Activated T-cell treated with anti-CD3 and anti-CD28 coated beads, Interleukin-2, amount 50 U/mL, for 4 hours (primary cell): ENCODE measurements at places on chromosomes 12 and 14.

DNA sequence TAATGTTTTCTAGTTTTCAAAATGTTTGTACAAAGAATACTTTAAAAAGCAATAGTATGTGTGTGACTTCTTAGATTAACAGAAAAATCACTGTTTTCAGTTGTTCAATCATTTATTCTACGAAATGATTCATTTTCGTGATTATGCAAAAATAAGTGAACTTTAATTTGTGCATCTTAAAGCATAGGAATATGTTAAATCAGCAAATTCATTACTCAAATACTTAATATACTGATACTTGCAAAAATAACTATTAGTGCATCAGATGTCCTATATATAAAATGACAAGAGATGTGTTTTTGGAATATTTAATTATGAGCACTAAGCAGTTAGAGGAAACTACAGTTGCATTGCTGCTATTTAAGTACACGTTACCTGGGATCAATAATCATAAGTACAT is 11.0 kb downstream of the SOX5 start:
- DNase-seq = no peak

DNA sequence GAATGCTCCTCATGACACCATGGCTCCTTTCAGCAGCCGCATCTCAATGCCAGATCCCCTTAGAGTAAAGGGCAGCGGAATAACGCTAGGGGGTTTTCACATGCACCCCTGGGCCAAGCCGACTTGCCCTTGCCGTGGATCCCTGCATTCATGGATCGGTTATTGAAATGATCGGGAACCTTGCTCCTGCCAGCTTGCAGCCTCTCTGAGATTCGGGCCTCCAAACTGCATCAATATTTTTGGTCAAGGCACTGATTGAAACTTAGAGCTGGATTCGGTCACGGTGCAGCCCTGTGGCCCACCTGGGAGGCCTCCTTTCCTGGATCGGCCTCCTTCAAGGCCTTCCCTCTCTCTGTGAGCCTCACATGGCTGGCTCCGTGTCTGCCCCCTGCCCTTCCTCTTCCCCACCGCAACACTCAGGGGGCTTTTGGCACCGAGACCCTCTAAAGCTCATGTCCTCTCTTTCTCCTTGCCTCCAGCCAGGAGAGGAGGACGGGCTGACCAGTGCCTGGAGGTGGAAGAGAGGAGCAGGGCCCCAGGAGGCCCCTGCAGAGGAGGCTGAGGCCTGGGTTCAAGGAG is 1.8 kb downstream of the PTPN6 start:
- DNase-seq = peak; percentile 17

GRCh38 chr14:102508774-102509745 is 516 bp downstream of the ANKRD9 start:
- peak; percentile 36 for DNase-seq

- DNase-seq = no peak
Observed at GRCh38 chr14:104585966-104586697, 6.6 kb downstream of the C14orf180 start.

- DNase-seq = peak; percentile 59
Observed at GRCh38 chr14:74257078-74257940, 18.1 kb downstream of the VSX2 start.

DNA sequence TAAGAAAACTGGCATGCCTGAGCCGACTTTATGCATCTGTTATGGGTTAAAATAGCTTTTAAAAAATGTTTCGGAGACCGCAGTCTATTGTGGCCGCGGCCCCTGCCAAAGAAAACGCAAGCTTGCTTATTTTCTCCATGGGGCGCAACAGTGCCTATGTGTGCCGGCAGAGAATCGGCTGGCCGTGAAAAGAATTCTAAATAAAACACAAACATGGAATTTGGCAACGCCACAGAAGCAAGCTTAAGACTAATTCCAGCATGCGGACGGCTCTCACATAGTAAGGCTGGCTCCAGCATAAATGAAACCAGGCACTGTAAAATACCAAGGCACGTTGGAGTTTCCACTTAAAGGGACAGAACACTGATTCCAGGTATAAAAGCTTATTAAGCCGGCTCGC is 56.7 kb downstream of the BCL11B start:
- DNase-seq = no peak

DNA sequence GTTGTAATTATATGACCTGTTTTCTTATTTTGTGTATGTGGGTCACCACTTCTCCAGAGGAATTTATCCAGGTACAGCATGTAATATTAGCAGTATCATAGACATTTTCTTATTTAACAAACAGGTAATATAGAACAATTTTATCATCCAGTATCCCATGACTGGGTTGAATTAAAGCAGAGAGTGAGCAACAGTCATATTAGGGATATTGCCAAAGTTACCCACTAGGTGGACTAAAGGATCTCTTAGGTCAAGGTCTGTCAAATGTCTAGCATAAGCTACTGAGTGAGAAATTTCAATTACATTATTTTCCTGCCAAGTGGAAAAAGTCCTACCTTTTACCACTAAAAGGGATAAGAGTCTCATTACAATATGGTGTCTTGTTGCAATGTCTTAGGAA is 62.1 kb upstream of the TRIM9 start:
- DNase-seq = no peak

- no peak for DNase-seq
Observed at GRCh38 chr14:89304972-89305703, 111.9 kb downstream of the FOXN3 start.

- DNase-seq = no peak
Observed at GRCh38 chr12:9319044-9319841, 111.0 kb upstream of the PZP start.

- no peak for DNase-seq
Observed at GRCh38 chr14:101188571-101188915, 285.0 kb upstream of the RTL1 start.

GRCh38 chr12:82329508-82329907 is 28.7 kb downstream of the CCDC59 start:
- DNase-seq = no peak

GRCh38 chr12:116818341-116818856 is 62.8 kb downstream of the HRK start:
- peak; percentile 5 for DNase-seq

DNA sequence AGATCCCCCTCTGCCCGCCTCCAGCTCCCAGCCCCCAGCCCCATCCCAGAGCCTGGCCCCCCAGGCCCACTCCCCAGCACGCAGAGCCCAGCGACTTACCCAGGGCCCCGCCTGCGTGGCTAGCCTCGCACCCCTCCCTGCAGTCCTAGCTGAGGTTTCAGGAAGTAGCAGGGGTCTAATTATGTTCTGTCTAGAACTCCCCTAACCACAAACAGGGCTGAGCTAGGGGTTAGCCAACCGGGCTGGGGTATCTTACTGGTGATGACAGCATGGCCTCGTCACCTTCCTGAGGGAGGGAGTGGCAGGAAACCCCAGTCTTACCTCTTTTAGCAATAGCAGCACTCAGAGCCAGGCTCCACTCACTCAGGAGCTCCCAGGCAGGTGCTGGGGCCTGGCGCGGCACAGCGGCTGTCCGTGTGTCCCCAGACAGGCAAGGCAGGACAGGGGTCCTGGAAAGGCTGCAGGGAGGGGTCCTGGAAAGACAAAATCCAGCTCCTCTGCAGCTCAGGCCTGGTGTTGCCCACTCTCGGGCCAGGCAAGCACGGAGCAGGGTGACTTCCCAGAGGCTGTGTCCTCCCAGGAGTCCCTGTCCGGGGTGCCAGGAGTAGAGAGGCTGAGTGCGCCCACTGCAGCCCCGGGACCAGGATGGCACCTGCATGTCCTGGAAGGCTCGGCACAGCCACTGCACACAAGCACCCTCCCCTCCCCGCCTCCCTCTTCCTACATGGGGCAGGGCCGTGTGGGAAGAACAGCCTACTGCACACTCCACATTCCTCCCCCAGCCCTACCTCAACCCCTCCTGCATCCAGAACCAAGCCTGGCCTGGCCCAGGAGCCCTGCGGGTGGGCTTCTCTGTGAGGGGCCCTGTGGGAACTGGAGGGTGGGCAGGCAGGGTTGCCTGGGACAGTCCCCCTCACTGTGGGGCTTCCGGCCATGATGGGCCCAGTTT is at the start of gene GPR132:
Gene GPR132, minus strand, starts transcription at position 151 of the 949 bp plus-strand sequence. CDS start 10,010 bp downstream, outside the sequence.
- peak; percentile 84 for DNase-seq

GRCh38 chr12:67474934-67475620 is 173.5 kb upstream of the DYRK2 start:
- DNase-seq = no peak

DNA sequence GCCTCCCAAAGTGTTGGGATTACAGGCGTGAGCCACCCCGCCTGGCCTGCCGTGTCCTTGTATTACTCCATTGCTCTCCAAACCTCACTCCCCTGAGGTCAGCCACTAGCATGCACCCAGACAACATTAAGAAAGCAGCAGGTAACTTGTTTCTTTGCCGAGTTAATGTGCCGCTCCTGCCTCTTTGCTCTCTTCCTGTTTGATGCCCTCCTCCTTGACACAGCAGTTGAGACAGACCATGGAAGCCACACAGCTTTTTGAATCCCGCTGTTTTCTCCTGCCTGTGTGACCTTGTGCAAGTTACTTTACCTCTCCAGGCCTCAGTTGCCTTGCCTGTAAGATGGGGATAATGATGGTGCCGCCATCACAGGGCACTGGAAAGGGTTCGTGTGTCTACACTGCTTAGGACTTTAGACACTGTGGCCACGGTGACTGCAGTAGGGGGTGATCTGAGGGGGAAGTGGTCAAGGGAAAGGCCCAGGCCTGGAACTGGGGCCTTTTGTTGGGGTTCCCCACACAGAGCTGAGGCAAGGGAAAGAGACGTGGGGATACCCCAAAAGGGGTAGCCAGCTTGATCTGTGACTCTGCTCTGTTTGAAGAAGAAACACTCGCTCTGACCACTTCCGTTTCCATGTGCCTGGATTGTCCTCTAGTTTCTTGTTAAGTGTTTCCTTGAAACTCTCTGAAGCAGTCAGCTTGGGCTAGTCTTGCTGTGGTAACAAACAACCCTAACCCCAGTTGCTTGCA is 69.3 kb downstream of the RIN3 start:
- no peak for DNase-seq

DNA sequence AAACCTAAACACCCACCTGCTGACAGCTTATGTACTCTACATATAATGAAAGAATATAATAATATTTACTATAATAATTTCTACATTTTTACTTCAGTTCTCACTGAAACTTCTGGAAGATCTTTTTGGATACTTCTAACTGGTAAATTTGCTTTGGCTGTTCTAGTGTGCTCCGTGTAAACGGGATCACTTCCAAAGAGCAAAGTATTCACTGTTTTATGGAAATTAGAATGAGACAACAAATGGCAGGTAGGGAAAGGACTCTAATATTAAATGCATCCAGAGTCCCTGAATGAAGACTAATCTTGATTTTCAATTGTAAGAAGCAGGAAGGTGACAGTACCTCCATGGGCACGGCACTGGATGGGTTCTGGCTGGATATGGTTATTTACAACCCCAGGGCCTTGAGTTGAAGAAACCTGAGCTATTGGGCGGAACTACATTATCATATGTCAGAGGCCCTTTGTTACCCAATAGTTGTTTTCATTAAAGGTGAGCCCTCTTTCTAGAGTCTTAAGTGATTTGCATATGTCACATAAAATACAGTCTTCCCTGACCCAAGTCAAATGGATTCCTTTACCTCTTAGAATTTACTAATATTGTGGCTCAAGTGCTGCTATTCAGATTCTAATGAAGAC is 10.7 kb downstream of the ERP29 start:
- DNase-seq = no peak

DNA sequence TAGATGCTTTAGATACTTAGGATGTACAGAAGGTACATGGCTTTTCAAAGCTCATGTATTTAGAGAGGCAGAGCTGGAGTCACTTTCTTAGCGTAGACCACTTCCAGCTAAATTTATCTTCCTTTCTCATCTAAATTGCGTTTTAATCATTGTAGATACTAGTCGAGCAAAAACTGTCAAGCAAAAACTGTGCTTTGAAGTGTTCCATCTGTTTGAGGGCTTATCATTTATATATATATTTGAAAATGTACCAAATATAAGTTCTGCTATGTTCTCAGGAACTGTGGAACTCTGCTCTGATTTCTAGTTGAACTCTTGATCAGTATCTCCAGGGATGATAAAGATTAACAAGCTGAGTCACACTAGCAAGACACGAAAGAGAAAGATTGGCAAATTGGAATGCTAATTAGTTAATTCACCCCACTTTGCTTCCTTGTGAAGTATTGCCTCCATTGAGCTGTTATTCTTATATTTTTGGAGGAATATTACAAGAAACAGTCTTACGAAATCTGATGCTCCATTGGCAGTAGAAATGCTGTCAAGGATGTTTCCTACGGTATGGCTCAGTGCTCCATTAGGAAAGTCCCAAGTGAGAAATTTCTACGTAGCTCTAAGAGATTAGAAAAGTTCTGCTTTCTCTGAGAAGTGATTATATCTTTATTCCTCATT is 310.7 kb downstream of the AEBP2 start:
- no peak for DNase-seq
